ENCODE measurements at places on chromosomes 7 and 10. TPM values are rescaled to one million over a fixed set of nuclear protein-coding genes. Genes with fewer than 3 reads are reported as not detected.

Gene LIPK
- total RNA-seq: not detected

Gene IGFBP1
- total RNA-seq: 0.33 TPM

Gene MBLAC1
- total RNA-seq: 5.2 TPM

DNA sequence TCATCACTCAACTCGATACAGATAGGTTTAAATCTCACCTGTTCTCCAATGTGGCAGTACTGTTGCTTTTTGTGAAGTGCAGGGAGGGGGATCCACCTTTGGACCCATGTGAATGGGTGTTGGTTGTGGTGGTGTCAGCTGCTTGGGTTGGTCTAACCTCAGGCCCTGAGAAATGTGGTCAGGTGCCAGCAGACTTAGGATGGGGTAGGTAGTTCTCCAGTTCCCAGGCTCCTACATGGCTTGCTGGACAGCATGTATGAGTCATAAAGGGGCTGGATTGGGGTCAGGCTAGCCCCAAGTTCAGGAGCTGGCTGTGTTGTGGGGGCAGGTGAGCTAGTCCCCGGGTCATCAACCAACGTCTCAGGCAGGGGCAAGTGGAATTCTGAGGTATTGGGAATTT, 472.6 kb upstream of the CNTNAP2 start:
- DNase-seq: no peak

DNA sequence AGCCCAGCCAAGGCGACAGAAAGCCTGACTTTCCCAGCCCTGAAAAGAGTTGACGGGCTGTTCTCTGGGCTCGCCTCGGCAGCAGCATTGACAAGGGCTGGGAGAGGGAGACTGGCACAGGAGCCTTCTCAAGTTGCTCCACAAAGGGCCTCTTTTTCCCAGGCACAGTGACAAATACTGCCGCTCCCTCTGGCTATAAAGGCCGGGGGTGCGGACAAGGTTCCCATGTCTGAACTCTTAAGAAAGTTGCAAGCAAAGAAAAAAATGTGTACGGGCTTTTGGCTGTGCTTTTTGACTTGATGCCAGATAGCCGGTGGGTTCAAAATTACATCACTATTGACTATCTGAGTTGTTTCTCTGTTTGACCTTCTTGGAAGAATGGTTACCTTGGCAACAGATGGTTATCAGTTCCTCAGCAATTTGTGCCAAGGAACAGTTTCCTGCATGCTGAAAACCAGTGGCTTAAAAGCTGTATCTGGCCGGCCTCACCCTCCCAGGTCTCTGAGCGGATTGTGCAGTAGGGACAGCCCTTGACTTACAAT, 115.9 kb upstream of the EEPD1 start:
- DNase-seq: no peak

- DNase-seq: no peak
Observed at GRCh38 chr10:130350996-130351395, 214.8 kb downstream of the GLRX3 start.

DNA sequence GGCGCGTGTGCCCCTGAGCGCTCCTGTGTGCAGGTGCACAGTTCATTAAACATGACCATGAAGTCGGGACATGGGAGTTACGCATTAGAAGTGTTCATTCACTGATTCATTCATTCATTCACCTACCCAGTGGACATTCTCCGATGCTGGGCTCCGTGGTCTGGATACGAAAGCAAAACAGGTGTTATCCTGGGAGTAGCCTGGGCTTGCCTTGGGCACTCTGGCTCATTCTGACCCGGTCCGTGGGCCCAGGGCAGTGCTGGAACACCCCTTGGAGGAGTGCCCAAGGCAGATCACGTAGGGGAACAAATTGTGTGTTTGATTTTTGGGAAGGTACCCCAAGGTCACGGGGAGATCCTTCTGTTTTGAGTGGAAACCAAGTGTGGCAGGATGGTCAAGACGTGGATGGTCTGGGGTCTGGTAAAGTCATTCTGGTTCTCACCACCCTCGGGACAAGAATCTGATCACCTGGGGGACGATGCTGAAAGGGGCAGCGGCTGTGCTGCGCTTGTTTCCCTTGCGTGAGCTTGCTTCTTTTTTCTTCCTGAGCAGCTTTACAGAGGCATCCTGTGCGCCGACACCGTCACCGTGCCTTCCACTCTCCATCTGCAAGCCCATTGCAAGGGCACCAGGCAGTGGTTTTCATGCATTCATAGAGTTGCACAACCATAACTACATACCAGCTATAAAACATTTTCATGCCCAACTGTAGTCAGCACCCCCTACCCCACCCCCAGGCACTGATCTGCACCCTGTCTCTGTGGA, 10.1 kb downstream of the ELFN1 start:
- DNase-seq: no peak

Gene ZNF804B
- total RNA-seq: not detected

Gene NUDT13
- 6.1 TPM for total RNA-seq

GRCh38 chr10:69449841-69450240, 1.4 kb upstream of the TSPAN15 start:
- DNase-seq: peak; percentile 69

- no peak for DNase-seq
Observed at GRCh38 chr10:113666682-113667252, 2.9 kb upstream of the NRAP start.

DNA sequence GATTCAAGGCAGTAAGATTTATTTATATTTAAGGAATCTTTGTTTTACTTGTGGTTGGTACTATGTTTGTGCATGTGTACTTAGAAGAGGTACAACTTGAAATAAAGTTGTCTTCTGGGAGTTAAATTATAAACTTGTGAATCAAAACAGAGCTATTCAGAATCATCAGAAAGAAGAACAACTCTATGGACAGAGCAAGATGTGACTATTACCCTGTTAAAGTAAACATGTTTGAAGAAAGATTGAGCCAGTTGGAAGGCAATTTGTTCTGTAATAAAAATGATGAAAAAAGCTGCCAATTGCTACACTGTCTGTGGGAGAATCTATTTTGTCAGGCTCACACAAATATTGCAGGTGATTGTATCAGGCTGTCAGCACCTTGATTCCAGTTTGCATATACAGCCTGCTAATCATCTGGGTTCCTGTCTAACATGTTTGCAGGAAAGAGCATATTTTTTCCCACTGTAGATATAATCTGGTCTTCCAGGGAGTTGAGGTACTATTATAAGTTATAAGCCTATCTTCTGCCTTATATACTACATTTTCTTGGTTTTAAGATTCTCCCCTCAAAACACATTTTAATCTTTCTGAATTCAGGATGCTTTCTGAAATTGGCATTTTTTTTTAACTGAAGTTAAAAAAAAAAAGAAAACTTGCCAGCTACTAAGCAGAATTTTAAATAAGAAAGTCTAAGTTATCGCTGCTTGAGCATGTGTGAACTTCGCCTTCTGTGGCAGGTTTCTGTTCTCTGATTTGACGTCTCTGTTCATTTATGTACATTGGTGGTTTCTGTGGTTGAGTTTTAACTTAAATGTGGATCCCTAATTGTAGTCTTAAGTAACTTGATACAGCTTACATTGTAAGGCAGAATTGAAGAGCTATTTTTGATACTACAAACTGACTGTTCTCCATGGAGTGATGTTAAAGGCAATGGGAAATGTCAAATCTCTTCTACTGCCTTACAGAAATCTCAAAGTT, 46.0 kb downstream of the ZNRF2 start:
- DNase-seq: no peak

- DNase-seq: no peak
Observed at GRCh38 chr10:75658915-75659314, 227.5 kb downstream of the LRMDA start.

- no peak for DNase-seq
Observed at GRCh38 chr7:87328281-87328680, 17.2 kb upstream of the CROT start.

DNA sequence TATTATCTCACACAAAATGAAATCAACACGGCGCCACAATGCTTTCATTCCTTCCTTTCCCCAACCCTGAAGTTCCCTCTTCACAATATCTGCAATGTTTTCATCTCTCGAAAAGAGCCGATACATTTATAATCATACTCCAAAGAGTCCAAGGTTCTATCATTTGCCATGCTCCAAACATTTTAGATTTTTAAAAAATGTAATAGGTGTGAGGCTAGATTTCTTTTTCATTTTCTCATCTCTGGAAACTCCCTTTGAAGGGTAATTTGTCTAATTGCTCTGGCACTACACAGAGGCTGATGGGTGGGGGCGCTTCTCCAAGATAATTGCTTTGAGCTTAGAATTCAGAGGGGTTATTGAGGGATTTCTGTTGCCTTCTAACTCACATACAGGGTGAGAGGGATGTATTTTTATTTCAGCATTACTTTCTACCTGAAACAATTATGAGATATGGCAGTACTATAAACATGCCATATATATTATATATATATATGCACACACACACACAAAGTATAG, 4.9 kb downstream of the DLX5 start:
- no peak for DNase-seq

DNA sequence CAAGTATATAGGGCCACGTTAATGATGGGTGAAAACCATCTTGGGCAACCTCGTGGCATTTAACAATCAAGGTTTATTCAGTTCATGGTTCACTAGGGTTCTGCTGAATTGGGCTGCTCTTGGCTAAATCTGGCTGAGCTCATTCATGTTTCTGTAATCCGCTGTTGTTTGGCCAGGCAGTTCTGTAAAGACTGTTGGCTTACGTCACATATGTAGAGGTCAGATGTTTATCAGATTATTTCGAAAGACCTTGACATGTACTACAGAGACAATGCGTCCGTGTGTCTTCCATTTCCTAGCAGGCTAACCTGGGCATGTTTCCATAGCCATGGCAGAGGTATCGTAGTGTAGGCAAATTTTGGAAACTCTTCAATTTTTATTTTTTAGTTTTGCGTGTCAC, 190.0 kb upstream of the ZWINT start:
- DNase-seq: no peak

- DNase-seq: no peak
Observed at GRCh38 chr10:416091-416515, 273.4 kb downstream of the DIP2C start.

Gene LRRC4
- not detected for total RNA-seq

GRCh38 chr10:80108576-80109239, 23.8 kb upstream of the PLAC9 start:
- no peak for DNase-seq

GRCh38 chr10:55224007-55224781, 423.2 kb upstream of the PCDH15 start:
- no peak for DNase-seq

Gene GCK
- total RNA-seq: 0.36 TPM

Gene UPK3B
- 9.8 TPM for total RNA-seq
